ENCODE measurements at places on chromosomes 7 and 10.
A peak's percentile ranks its signal among the peaks of the same experiment; 100 is the strongest.

DNA sequence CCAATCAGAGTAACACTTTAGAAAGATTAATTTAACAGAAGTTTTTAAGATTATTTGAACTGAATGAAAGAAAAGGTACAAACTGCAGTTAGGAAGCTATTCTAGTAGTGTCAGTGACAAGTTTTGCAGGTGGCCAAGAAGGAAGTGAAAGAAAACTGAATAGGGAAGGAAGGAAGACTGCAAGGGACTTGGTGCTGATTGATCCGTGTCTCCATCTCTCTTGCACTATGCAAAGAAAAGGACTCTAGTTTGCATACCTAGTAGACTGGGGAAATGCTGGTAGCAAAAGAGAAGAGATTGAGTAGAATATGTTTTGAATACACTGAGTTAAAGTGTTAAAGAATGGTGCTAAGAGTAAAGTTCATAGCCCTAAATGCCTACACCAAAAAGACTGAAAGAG, 33.0 kb downstream of the OR6V1 start:
- DNase-seq, result no peak

- no peak for DNase-seq
Measured at GRCh38 chr7:82517050-82517449, 73.5 kb upstream of the CACNA2D1 start.

GRCh38 chr10:59079386-59080226, 96.8 kb upstream of the PHYHIPL start:
- no peak for DNase-seq

GRCh38 chr10:99859585-99859984, 77.1 kb downstream of the ABCC2 start:
- peak; percentile 66 for DNase-seq

DNA sequence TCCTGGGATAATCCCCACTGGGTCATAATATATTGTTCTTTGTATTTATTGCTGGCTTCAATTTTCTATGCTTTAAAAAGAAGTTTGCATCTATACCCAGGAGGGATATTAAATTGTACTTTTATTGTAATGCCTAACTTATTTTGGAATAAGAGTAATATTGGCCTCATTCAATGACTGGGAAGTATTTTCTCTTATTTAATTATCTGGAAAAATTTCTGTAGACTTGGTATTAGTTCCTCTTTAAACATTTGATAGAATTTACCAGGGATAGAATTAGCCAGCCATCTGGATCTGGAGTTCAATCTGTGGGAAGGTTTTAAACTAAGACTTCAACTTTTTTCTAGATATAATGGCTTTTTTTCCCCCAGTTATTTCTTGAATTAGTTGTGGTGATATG, 115.2 kb upstream of the ZNF32 start:
- no peak for DNase-seq

GRCh38 chr10:78332657-78333056, 299.0 kb downstream of the RPS24 start:
- DNase-seq, result no peak
